ENCODE measurements at places on chromosomes 6 and 20.

GRCh38 chr20:44532981-44533331 lies 11.1 kb upstream of the SERINC3 start:
- no peak for DNase-seq

DNA sequence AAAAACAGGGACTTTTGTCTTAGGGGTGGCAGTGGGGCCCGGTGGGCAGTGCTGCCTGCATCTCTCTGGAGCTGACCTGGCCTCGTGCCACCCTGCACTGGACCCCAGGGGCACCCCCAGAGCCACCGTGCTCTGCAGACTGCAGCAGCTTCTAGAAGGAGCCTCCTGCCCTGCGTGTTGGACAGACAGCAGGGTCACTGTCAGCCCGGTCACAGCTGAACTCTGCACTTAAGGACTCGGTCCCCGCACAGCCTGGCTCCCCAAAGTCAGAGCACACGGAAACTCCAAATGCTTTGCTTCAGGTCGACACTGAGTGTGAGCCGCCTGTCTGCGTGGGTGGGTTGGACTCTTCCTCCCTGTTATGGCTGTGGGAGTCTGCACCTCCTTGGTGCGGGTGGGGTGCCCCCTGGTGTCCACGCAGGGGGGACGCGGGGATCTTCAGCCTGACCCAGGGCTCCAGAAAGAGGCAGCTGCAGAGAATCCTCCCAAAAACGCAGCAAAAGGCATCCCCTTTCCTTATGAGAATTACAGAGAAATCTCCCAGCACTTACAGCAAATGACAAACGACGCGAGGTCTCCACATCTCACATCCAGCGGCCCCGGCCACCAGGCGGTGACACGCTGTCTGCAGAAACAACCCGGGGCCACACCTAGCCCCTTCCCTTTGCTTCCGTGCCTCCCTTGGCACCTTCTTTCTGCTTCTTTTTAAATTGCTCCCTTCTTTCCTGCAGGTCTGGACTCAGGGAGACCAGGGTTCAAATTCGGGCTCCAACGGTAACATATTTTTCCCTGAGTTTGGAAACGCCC lies 36.3 kb upstream of the DACT2 start:
- DNase-seq, result peak; percentile 70

DNA sequence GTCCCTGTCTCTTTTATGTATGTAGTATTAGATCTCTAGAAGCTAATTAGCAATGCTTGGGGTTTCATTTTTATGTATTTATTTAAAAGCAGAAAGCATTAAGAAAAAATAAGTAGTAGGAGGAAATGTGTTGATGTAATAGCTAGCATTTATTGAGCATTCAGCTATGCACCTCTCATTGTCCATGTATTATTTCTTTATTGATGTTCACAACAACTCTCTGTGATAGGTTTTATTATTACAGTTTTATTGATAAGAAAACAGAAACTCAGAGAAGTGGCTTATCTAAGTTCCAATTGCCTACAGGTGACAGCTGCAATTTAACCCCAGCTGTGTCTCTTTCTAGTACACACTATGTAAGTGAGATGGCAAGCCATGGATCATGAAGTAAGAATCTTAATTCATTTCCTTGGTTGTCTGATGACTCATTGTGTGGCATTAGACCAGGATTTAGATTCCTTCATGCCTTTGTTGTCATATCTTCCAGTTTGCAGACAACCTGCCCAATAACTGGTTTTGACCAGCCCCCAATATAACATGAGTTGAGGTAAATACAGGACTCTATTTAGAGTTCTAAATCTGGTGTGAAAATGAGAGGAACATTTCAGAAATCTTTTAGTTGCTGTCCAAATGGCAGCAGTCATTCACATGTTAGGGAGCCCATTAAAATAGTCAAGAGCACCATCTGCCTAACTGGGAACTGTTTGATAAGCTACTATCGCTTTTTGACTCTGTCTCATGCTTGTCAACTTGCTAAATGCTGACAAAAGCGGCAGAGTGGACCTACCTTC lies 170.8 kb upstream of the PHACTR1 start:
- DNase-seq, result no peak

GRCh38 chr6:88730611-88731011 lies 232.8 kb downstream of the RNGTT start:
- DNase-seq, result no peak

DNA sequence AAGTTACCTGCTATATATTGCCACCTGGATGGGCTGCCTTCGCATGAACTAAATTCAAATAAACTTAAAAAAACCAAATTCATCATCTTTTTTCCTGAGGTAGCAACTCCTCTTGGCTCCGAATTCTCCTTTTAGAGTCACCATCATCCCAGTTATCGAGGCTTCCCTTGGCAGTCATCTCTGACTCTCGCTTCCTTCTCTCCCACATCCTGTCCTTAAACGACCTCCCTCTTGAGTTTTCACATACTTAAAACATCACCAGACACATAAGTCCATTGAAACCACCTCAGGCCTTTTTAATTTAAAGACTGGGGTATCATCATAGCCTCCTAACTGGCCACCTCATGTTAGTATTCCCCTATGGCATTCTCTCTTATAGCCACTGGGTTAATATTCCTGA lies 296.1 kb upstream of the FLRT3 start:
- no peak for DNase-seq

GRCh38 chr6:133855991-133856370 lies 32.9 kb upstream of the TCF21 start:
- DNase-seq, result no peak

DNA sequence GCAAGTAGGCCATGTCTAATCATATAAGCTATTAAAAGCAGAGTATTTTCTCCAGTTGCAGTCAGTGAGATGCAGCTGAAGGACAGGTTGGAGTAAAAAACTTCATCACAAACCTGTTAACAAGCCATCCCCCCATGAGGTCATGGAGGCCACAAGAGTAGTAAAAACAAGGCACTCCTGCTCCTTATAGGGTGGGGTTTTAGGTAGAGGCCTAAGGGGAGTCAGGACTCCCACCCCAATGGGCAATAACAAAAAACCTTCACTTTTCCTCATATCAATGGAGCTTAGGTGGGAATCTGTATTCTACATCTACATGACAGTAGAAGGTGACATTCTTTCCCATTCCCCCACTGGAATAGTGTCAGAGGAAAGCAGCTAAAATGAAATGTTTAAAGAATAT lies 428.1 kb upstream of the KHDRBS2 start:
- no peak for DNase-seq

DNA sequence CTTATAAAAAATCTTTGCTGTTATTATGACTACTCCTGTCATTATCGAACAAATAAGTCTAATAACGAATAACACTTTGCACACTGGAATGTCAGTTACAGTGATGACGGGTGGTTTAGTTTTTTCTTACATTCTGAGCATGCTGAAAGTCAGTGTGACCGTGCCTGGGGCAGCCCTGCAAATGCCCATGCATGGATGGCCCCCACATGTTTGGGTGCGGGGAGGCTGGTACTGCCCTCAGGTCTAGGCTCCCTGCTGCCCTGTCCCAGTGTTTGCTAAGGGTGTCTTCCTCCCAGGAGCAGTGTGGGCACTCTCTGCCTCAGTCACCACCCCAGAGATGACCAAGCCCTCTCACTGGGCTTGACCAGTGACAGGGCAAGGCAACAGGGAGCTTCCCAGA lies 3.0 kb downstream of the CSTL1 start:
- DNase-seq, result no peak

DNA sequence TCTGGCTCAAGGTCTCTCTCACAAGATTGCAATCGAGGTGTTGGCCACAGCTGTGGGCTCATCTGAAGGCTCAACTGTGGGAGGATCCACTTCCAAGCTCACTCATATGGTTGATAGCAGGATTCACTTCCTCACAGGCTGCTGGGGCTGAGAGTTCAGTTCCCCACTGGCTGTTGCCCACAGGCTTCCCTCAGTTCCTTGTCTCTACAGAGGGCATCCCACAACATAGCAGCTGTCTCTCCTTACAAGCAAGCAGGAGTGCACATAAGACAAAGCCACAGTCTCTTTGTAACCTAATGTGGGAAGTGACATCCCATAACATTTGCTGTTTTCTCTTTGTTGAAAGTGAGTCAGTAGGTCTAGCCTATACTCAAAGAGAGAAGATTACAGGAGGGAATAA lies 14.0 kb downstream of the SPATS1 start:
- no peak for DNase-seq

DNA sequence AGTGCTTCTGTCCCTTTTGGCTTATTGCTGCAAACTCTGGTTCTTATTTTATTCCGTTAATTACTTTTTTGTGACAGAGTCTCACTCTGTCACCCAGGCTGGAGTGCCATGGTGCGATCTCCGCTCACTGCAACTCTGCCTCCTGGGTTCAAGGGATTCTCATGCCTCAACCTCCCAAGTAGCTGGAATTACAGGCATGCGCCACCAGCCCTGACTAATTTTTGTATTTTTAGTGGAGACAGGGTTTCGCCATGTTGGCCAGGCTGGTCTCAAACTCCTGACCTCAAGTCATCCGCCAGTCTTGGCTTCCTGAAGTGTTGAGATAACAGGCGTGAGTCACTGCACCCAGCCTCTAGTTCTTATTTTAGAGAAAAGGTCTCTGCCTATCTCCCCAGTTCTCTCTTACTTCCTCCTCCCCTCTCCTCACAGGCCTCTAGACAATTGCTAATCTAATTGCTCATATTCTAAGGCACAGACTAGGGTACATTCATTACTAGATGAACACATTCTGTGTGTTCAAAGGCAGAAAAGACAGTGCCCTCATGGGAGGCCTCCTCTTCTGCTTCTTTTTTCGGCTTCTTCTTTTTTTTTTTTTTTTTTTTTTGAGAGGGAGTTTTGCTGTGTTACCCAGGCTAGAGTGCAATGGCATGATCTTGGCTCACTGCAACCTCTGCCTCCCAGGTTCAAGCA lies 27.0 kb downstream of the EDEM2 start:
- no peak for DNase-seq

DNA sequence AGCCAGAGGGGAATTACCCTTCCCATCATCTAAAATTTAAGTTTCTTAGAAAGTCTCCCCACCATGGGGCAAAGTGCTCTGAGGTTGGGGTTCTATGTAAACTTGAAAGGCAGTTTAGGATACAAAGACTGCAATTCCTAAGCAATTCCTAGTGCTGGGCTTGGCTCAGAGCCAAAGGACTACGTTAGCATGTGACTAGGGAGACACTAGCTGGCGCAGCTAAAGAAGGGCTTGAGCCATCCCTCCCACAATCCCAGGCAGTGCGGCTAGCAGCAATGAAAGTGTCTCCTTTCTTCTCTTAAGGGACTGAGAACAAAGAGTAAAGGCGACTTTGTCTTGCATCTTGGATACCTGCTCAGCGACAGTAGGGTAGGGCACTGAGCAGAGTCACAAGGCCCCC lies 306.6 kb upstream of the FKBP1C start:
- DNase-seq, result no peak

DNA sequence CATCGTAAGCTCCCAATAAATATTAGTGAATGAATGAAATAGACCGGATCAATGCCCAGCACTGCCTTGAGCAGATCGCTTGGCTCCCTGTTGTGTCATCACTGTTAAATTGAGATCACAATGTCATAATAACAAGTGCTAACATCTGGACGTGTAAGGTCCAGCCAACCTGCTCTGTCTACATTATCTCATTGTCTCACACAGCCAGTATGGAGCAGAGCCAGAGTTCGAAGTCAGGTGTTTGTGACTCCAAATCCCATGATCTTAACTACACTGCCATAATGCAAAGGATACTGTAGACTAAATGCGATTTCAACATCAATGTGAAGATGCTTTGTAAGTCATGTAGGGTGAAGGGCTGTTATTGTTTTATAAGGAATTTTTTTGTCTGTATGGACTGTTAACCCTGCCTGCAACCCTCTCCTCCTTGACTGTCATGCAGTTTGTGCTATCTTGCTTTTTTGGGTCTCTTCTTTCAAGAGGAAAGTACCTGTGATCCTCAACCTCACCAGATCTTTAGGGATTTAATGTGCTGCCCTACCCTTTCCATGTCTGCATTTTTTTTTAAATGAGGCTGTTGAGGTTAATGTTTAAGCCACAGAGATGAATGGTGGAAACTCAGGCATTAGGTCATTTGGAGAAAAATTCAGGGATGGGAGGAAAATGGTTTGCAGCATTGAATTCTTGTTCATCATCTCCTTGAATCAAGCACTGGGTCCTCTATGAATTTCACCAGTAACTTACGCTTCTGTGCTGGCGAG lies 49.0 kb upstream of the OCSTAMP start:
- no peak for DNase-seq

DNA sequence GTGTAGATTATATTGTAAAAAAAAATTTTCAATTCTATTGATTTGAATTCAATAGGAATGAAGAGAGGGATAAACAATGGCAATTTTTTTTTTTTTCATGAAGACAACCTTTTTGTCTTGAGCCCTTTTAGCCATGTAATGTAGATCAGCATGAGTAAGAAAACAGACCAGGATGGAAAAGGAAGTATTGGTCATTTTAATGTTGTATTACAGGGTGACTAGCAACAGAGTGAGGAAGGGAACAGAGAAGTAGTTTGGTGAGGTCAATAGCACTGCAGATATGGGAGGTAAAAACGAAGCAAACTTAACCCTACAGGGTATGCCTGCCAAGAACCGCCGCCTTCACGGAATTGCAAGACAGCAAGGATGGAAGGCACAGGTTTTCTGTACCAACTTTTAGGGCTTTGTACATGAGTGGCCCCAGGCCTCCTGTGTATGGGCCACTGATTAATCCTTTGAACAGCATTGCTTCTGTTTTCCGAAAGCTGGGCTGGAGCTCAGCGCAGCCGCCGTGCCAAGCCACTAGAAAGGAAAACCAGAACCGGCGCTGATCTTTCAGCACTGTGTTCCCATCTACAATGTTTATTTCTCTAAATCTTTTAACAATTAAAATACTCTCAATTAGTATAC lies 383.7 kb downstream of the CENPW start:
- no peak for DNase-seq

DNA sequence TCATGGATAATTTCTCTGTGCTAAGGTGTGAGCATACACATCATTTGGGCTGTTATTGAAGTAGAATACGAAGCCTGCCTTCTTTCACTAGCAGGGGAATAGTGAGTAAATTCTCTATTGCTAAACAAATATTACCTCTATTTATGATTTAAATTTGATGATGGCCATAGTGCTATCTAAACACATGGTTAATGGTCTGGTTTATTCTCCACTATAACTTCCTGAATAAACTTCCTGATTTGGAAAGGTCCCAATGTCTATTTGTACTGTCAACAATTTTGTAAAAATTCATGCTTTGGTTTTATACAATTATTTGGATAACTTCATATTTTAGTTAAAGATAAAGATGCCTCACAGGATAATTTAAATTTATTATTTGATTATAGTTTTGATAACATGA lies 400.8 kb downstream of the ARHGAP18 start:
- no peak for DNase-seq

- DNase-seq, result no peak
Measured at GRCh38 chr6:139569566-139569965, 195.1 kb upstream of the CITED2 start.

GRCh38 chr6:160523223-160523622 lies 140.9 kb downstream of the LPA start:
- no peak for DNase-seq

- DNase-seq, result no peak
Measured at GRCh38 chr6:156886409-156886808, 109.2 kb downstream of the ARID1B start.

- DNase-seq, result no peak
Measured at GRCh38 chr6:20572940-20573339, 38.7 kb downstream of the CDKAL1 start.

GRCh38 chr6:38648629-38649028 lies 8.9 kb upstream of the BTBD9 start:
- no peak for DNase-seq

- peak; percentile 69 for DNase-seq
Measured at GRCh38 chr20:325889-326644, 715 bp downstream of the SOX12 start.

- DNase-seq, result peak; percentile 79
Measured at GRCh38 chr20:63947638-63948456, 8.4 kb downstream of the UCKL1 start.
